Motor neuron (in vitro differentiated cells): ENCODE measurements at places on chromosomes 1 and 21.

GRCh38 chr1:229254910-229255541 is 15.9 kb upstream of the RAB4A start:
- no peak for ATAC-seq

GRCh38 chr1:43602990-43603389 is 47.0 kb upstream of the KDM4A start:
- ATAC-seq: peak; percentile 56

- ATAC-seq: no peak
Measured at GRCh38 chr1:88888750-88889149, 2.6 kb downstream of the GTF2B start.

- ATAC-seq: peak; percentile 77
Measured at GRCh38 chr1:200437556-200438203, 27.8 kb upstream of the ZNF281 start.

- no peak for ATAC-seq
Measured at GRCh38 chr21:32001390-32001789, 128.6 kb downstream of the HUNK start.

- no peak for ATAC-seq
Measured at GRCh38 chr1:10648689-10649516, 147.5 kb downstream of the CASZ1 start.

DNA sequence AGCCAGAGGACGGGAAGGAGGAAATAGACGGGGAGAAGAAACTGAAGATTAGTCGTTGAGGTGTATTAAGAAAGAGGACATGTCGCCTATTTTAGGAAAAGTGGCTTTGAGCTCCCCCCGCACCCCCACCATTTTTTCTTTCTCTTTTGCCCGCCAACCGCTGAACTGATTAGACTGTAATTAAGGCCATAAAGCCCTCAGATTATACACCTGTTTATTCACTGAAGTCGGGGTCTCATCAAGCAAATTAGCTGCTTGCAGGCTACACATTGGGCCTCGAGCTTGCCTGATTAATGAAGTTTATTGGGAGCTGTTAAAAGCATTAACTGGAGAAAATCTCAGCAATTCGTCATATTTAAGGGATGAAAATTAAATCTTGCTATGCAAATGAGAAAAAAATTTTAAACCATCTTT is 119.4 kb upstream of the RRP15 start:
- no peak for ATAC-seq

- ATAC-seq: no peak
Measured at GRCh38 chr1:34113887-34114286, 51.1 kb downstream of the CSMD2 start.

- ATAC-seq: no peak
Measured at GRCh38 chr1:227298512-227299240, 19.6 kb downstream of the CDC42BPA start.

DNA sequence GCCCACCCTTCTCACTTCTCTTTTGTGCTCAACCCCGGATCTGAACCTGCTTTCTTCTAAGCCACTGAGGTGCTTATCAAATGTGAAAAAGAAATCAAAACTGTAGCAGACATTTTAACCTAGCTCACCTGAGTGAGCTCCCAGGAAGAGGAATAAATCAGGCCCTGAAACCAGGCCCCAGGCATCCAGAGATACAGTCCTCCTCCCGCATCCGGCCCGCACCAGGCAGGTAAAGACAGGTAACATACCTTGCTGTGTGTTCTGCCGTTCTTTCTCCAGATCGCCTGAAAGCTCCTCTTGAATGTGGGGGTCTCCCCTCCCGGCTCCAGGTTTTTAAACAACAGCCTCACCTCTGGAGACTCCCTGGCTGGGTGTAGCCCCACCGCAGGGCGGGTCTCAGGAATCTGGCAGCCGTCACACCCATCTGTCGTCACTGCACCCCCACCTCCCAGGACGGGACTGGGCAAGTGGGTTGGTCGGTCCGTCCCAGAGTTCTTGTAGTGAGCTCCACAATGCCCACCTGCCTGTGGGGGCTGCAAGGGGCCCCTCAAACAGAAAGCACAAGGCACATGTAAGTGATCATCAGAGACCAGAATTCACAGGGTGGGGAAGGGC is at the start of gene LAMB3:
LAMB3 (minus strand) TSS at position 305 of the 615 bp plus-strand sequence. CDS start 1,481 bp downstream, outside the sequence.
- peak; percentile 58 for ATAC-seq

- ATAC-seq: no peak
Measured at GRCh38 chr1:95701450-95702173, 467.6 kb downstream of the RWDD3 start.

DNA sequence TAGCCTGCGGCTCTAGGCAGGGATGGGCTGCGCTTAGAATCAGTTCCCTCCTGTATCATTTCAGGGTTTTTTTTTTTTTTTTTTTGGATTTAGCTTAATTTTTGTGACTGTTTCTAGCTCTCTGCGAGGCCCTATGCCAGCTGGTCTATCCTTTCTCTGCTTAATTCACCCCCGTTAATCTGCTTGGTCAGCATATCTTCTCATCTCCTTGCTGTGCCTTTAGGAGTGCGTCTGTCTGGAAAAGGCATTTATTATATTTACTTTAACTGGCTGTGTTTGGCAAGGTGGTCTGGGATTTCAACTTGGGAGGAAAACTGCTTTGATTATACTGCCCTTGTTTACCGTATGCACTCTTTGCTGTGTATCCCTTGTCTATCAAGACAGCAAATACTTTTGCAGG is 184.8 kb upstream of the KIAA0040 start:
- ATAC-seq: no peak

DNA sequence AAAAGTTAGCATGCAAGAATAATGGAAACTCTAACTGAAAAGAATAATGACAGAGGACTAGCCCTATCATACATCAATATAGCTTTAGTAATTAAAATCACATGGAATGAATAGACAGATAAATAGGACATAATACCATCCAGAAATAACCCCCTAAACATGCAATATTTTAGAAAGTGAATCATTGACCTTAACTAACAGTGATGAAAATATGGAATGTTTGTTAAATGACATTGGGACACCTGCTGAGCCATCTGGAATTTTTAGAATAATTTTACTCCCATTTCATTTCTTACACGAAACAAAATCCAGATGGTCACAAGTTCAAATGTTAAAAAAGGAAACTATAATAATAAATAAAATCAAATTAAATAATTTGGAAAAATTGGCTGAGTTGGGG is 53.1 kb upstream of the FMO3 start:
- no peak for ATAC-seq

GRCh38 chr1:154384650-154385489 is 20.3 kb upstream of the IL6R start:
- ATAC-seq: no peak

DNA sequence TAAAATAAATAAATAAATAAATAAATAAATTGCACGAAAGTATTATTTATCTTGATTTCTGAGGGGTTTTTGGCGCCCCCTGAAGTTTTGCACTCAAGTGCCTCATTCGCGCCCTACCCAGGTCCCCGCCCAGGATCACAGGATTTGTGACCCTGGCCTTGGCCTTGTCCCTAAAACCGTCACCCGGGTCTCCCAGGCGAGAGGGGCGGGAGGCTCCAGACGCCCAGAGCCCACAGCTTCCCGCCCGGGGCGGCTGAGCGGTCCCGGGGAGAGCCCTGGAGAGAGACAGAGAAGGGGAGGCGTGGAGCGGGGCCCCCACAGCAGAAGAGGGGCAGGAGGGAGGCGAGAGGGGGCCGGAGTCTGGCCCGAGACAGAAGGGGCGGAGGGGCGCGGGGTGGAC is 91.8 kb upstream of the CASZ1 start:
- ATAC-seq: peak; percentile 73

GRCh38 chr21:35136586-35137219 is 87.6 kb upstream of the RUNX1 start:
- peak; percentile 76 for ATAC-seq

DNA sequence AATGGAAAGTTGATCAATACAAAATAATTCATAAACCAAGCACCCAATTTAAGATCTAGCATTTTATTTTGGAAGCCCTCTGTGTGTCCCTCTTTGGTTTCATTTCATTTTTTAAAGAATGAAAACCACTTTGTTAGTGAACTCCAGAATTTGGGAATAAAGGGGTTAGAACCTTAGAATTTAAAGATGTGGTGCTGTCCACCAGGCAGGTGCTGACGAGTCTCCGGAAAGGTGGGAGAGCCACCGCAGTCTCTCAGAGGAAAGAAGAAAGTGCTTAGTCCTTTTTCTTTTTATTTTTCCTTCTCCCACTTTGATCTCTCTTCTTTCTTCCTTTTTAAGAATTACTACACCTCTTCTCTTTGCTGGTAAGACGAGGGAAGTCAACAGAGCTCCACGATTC is 20.5 kb upstream of the HIVEP3 start:
- ATAC-seq: no peak

GRCh38 chr1:94926915-94927404 is at the start of gene CNN3:
CNN3 (minus strand) TSS chr1:94927110; CDS start chr1:94926894, 216 bp downstream.
- peak; percentile 88 for ATAC-seq

DNA sequence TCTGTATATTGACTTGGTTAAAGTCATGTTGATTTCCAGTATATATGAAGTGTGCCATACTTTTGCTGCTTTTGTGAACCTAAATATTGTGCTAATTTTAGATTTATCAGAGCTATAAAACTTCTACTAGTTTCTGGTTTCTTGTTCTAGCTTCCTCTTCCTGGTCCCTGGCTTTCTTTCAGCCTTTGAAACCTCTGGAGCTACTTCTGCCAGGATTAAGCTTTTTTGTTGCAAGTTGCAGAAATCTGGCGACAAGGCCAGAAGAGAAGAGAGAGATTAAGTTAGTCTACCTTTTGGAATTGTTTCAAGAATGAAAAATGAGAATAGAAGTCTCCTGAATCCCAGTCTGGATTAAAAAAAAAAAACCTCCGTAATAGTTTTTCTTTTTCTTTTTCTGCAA is 13.5 kb downstream of the RNF2 start:
- no peak for ATAC-seq

GRCh38 chr1:109214695-109215623 is 1.2 kb downstream of the SARS1 start:
- peak; percentile 56 for ATAC-seq

DNA sequence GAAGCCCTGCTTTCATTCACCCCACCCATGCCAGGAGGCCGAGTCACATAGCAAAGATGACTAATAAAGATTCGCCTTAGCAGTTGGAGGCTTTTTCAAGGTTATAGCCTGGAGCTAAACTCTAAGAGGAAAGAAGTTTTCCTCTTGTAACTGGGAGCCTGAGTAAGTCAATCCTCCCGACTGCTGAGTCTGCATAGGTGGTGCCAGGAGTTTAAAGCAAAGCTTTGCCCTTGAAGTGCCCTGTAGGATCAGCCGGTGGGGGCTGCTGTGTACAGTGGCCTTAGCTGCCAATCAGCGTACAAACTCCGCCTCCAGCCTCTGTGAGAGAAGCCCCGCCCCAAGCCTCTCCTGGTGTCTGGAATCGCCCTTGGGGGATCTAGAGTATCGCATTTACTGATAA is 147.5 kb upstream of the SPATA6 start:
- ATAC-seq: peak; percentile 98

- ATAC-seq: no peak
Measured at GRCh38 chr1:199851439-199852140, 175.9 kb upstream of the NR5A2 start.

DNA sequence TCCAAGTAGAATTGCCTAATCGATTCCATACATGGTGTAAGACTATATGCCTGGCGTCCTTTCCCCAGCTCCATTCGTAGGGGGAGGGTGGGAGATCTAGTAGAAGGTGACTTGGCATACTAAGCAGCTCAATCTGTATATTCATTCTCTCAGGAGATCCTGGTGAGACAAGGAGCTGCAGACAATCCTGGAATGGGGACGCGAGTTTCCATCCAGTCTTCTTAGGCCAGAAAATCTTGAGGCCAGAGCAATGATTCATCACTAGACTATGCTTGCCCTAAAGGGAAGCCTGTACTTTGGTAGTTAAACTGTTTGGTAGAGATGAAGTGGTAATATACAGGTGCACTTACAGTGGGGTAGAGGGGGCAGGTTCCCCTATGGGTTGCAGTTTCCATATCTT is 468.7 kb downstream of the ADGRL2 start:
- no peak for ATAC-seq

DNA sequence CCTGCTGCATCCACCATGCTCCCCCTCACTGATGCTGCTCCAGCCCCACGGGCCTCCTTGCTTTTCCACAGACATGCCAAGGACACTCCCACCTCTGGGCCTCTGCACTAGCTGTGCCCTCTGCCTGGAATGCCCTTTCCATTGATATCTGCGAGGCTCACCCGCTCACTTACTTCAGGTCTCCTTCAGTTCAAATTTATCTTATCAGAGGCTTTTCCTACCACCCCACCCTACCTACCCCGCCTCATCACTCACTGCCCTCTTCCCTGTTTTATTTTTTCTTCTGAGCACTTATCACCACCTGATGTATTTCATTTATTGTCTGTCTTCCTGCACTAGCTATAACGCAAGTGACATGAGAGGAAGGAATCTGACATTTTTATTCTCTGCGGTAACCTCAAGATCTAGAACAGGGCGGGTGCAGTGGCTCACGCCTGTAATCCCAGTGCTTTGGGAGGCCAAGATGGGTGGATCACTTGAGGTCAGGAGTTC is 7.0 kb downstream of the HSPG2 start:
- ATAC-seq: no peak

DNA sequence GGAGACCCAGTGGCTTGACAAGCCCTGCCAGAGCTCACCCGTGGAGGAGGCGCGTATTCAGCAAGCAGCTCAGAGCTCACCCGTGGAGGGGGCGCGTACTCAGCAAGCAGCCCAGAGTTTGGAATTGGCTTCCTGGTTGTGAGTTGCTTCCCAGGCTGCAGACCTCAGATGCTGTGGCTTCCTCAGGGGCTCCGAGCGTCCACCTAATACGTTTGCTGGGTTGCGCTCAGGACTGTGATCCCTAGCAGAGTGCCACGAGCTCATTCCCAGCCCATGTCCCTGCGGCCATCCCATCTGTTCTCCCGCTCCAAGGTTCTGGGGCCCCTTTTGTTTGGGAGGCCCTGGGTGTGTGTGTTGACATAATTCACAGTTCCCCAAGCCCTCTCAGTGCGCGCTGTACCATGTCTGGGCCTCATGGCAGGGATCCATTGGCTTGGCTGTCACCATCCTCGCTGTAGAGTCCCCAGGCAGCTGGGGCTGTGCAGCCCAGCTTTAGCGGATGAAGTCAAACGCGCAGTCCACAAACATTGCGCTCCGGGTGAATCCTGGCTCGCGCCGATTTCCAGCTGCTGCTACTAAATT is 3.6 kb downstream of the AJAP1 start:
- ATAC-seq: peak; percentile 41

- no peak for ATAC-seq
Measured at GRCh38 chr1:91697416-91697815, 188.5 kb downstream of the TGFBR3 start.

- ATAC-seq: no peak
Measured at GRCh38 chr1:25137106-25137505, 95.2 kb downstream of the SYF2 start.

- no peak for ATAC-seq
Measured at GRCh38 chr1:28039341-28039740, 49.1 kb downstream of the EYA3 start.

DNA sequence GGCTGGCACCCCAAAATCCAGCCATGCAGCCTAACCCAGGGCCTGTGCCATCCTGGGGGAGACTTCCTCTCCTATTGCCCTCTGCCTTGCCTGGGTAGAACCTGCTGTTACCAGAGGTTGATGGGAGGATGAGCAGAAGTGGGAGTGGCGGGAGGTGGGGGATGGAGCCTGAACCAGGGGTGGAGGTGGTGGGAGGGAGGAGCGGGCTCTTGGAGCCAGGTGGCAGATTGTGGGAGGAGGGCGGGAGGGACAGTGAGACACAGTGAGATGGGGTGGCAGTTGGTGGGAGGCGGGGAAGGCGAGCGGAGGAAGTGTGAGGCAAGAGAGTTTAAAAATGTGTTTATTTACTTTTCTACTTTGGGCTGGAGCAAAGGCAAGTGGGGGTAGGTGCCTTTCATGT is 87.3 kb downstream of the KCNJ6 start:
- ATAC-seq: no peak
